Fibroblast of skin of left biceps (primary cell): ENCODE measurements at places on chromosomes 3 and 15.

DNA sequence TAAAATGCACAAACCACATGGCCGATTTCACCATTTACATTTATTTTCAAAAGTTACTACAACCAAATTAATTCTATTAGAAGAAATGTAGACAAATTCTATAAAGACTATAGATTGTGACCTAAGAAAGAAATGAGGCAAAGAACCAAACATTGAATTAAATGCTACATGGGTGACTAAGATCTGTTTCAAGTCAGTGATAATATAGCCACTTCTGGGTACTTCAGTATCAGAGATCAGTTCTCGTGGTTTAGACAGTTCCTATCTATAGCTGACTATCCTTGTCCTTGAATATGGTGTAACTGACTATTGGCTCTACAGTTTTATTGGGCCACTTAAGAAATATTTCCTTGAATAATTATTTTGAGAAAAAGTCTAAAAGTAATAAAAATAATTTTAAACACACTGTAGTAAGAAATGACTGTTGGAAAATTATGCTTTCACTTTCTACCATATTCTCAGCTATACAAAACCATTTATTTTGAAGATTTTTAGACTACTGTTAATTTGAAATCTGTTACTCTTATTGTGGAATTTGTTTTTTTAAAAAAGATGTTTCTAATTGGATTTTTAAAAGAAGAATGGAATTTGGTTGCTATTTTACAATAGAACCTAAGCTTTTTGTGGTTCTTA is 14.1 kb downstream of the KCNMB3 start:
- no peak for DNase-seq

DNA sequence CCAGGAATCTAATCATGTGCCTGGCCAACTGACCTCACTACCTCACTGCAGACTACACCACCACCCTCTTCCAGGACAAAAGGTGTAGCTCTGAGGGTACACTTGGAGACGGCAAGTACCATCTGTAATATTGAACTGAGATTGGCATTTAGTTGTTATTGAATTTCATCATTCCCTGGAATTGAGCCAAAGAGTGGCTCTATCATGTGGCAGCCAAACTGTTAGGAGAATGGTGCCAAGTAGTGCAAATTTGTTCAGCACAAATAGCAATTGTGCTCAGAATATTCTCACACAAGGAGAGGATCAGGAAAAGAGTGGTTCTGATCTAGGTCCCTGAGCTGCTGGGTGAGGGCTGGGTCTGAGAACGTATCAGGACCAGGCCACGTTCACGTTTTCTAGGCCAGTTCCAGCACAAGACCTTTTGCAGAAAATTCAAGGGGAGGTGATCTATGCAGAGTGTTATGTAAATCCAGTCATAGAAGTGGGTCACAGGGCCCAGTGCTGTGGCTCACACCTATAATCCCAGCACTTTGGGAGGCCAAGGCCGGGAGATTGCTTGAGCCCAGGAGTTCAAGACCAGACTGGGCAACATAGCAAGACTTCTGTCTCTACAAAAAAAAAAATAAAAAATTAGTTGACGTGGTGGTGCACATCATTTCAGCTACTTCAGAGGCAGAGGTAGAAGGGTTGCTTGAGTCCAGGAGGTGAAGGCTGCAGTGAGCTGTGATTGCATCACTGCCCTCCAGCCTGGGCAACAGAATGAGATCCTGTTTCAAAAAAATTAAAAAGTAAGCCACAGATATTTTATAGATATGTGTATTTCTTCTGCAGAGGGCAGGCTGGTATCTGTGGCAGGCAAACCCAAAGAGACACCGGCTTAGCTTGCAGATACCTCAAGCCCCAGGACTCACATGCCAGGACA is 31.9 kb upstream of the CFAP161 start:
- DNase-seq = no peak

GRCh38 chr3:32422943-32423342 is 31.3 kb downstream of the CMTM7 start:
- DNase-seq = no peak

GRCh38 chr3:31768479-31769125 is 212.5 kb downstream of the OSBPL10 start:
- DNase-seq = peak; percentile 18

DNA sequence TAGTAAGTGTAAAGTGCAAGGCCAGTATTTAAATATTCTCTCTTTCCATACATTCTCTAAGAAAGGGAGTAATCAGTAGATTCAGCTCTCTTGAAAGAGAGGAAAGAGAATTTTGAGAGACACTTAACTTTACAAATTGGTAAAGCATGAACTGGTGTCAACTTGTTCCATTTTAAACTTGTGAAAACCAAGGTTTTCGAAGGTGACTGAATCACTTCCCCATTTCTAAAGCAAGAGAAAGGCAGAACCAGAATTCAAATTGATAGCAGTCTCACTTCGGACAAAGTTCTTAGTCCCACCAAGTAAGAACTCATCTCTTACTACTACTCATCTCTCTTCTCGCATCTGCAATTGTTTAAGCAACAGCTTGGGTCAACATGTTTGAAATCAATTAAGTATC is 22.4 kb downstream of the TJP1 start:
- no peak for DNase-seq
